ENCODE measurements at places on chromosomes 12 and 14. TPM values are rescaled to one million over a fixed set of nuclear protein-coding genes. Genes with fewer than 3 reads are reported as not detected.

LHX5 gene
- not detected for total RNA-seq

GRCh38 chr12:61538951-61539350 lies 721.3 kb upstream of the USP15 start:
- no peak for DNase-seq

GRCh38 chr12:4112290-4112689 lies 161.3 kb upstream of the CCND2 start:
- DNase-seq, result no peak

- no peak for DNase-seq
Observed at GRCh38 chr12:67320614-67321295, 51.6 kb downstream of the CAND1 start.

GRCh38 chr14:40599725-40600124 lies 1007.0 kb upstream of the LRFN5 start:
- DNase-seq, result no peak

DNA sequence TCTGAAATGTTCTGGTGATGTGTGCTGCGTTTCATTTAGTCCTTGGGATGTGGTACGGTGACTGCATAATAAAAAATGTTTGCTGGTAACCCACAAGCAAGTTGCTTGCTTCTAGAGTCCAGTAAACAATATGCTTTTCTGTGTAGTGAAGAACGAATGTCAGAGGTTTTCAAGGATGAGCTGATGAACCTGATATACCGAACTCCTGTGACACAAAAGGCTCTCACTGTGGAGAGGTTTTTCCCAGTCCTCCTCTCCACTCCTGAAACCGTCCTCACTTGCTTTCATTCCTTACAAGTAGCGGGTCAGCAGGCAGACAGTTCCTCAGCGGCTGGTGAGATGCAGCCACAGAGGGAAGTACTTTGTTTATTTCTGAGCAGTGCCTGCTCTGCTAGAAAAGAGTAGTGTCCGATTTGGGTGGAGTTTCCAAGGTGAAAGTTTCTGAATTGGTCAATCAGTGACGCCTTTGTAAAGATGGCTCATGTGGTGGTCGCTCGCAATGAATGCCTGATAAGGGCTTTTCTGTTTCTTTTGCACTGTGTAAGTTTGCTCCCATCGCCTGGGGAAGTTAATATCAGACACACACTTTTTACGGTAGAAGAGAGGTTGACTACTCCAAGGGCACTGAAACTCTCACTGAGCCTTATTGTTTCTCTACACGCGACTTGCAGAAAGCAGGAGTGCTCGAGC lies 3.0 kb downstream of the ETV6 start:
- peak; percentile 84 for DNase-seq

BDKRB2 gene
- 4.5 TPM for total RNA-seq

- no peak for DNase-seq
Observed at GRCh38 chr12:53034459-53034858, 15.4 kb upstream of the TNS2 start.
